Colonic mucosa (tissue), 4 donors: ENCODE measurements at places on chromosomes 7 and 10.

GRCh38 chr10:5977471-5978229 is at the start of gene IL15RA:
TSS of gene IL15RA (minus strand) at chr10:5977543. CDS start at chr10:5977492, 51 bp downstream.
- peaks cover 8% of the 10 kb centered on the region for H3K4me1 ChIP-seq
- H3K36me3 ChIP-seq, result no peaks in the 10 kb centered on the region
- H3K4me3 ChIP-seq, result peak within 1 kb of the TSS; percentile 95
- DNase-seq, result peak; percentile 88

- peak overlapping the region; percentile 97 for H3K27ac ChIP-seq
- no peaks in the 10 kb centered on the region for H3K4me1 ChIP-seq
- H3K36me3 ChIP-seq, result no peaks in the 10 kb centered on the region
- peak; percentile 34 for DNase-seq
- H3K4me3 ChIP-seq, result peak overlapping the region; percentile 26
These were observed 39.0 kb downstream of the DIP2C start for GRCh38 chr10:650441-650851.

DNA sequence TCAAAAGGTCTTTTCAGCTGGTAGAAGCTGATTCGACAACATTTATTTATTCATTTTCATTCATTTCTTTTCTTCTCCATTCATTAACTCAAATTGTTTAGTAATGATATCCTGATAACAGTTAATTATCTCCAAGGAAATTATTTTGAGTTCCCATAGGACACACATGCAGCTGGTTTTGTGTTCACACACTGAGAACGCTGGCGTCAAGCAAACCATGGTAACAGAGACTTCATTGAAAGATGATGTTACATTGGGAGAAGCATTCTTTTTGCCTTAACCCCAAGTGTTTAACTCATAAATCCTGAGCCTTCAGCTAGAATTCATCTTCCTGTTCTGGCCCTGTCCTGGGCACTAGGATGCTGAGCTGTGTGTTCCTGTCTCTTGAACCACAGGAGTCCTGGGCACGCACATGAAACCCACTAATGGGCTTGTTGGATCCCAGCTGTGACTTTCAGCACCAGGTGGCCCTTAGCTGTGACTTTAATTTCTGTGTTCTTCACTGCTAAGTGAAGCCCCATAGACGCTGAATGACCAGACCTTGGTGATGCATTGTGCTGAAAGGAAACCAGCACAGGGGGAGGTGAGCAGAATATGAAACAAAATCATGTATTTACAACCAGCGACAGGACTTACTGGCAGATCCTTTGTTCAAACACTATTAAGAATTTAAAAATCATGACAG is 121.5 kb upstream of the PRSS58 start:
- H3K27ac ChIP-seq, result no peak overlapping the region
- H3K36me3 ChIP-seq, result no peaks in the 10 kb centered on the region
- H3K4me3 ChIP-seq, result no peak overlapping the region
- H3K4me1 ChIP-seq, result no peaks in the 10 kb centered on the region
- no peaks in the 10 kb centered on the region for H3K27me3 ChIP-seq

DNA sequence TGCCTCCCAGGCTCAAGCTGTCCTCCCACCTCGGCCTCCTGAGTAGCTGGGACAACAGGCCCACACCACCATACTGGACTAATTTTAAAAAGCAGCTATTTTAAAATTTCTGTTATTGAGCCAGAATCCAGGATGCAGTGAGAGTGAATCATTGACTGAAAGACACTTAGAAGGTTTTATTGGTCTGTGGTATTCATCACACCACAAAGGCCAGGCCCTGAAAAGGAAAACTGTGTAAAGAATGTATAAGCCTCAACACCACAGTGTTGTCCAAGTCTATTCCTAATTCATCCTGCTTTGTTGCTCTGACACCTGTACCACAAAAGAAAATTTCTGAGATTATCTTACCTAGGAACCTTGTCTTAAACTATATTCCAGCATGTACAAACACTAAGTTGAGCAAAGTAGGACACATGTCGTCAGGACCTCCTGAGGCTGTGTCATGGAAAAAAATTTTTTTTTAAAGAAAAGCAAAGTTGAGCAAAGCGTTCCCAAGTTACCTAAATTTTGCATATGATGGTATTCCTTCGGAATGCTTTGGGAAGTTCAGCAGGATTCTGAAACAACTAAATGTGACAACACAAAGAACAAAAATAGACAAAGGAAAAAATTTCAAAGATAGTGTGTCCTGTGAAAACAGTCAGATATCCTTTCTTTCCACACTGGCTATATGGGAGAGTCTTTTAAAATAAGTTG is 129.6 kb upstream of the MKLN1 start:
- DNase-seq, result no peak
- no peak overlapping the region for H3K27ac ChIP-seq
- no peaks in the 10 kb centered on the region for H3K27me3 ChIP-seq
